GM04503 (cell line): ENCODE measurements at places on chromosomes 2 and 18.

- DNase-seq: no peak
These were observed 2.0 kb downstream of the HOXD3 start for GRCh38 chr2:176158855-176159662.

GRCh38 chr2:70894765-70895164 lies 40.9 kb upstream of the ATP6V1B1 start:
- DNase-seq: no peak

- DNase-seq: no peak
These were observed 257.0 kb downstream of the CLIP4 start for GRCh38 chr2:29372185-29372584.

- DNase-seq: peak; percentile 58
These were observed 38.1 kb downstream of the ST8SIA5 start for GRCh38 chr18:46718501-46719341.

DNA sequence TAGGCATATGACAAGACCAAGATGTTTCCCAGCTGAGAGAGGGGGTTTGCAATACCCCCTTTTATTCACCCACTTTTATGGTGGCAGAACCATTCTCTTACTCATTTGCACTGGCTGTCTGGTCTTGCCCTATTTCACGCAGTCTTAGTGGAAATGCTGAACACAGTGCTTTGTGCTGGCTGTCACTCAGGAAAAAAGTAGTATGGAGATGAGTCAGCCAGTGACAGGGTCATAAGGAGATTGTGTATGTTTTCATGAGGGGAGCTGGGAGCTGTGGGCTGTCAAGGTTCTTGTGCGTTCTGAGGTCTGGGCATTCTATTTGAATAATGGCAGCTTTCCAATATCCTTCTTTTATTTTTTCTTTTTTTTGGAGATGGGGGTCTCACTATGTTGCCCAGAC lies 10.9 kb upstream of the CNRIP1 start:
- no peak for DNase-seq

DNA sequence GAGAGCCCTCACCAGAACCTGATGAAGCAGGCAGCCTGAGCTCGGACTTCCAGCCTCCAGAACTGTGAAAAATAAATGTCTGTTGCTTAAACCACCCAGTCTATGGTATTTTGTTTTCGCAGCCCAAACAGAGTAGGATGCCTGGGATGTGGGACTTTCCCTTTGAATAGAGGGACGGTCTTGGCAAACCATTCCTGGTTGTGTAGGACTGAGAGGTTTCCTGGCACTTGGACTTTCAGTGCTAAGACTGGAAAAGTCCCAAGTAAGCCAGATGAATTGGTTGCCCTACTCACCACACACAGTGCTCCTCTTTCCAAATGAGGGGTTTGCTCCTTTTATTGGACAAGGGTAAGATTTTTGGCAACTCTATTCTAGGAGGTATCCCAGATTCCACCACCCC lies 46.8 kb upstream of the ACMSD start:
- DNase-seq: no peak

- no peak for DNase-seq
These were observed 909 bp downstream of the NFATC1 start for GRCh38 chr18:79396431-79397246.

- no peak for DNase-seq
These were observed 1.2 kb upstream of the BARD1 start for GRCh38 chr2:214810671-214811070.

- no peak for DNase-seq
These were observed 101.6 kb downstream of the INO80D start for GRCh38 chr2:205984381-205984780.

GRCh38 chr2:166519391-166519962 lies 25.4 kb upstream of the SCN7A start:
- DNase-seq: no peak

DNA sequence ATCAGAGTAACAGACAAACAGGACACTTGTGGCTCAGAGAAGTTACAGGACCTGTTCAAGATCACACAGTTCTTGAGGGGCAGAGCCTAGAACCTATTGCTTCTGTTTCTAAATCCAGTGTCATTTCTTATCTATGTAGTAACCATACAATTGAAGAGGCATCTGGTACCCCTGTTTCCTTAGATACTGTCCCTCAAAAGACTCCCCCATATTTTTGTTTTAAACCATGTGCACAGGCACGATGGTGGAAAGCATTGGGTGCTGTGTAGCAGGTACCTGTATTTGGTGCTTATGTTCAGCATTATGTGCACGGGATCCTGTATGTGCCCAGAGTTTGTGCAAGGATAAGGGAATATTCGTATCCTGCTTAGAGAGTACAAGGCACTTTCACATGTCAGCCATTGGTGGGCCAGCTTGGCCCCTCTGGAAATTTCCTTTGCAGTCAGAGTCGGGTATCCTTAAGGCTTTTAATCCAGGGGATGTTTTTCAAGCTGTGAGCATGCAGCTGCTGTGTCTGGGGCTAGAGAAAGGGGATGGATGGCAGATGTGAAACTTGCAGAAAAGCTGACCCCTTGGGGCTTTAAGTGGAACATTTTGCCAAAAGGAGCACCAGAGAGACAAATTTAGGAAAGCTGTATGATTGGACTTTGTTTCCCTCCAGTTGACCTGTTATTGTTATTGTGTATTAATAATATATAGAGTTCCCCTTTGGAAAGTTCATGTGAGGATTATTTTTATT lies 2.1 kb downstream of the LBH start:
- DNase-seq: no peak

DNA sequence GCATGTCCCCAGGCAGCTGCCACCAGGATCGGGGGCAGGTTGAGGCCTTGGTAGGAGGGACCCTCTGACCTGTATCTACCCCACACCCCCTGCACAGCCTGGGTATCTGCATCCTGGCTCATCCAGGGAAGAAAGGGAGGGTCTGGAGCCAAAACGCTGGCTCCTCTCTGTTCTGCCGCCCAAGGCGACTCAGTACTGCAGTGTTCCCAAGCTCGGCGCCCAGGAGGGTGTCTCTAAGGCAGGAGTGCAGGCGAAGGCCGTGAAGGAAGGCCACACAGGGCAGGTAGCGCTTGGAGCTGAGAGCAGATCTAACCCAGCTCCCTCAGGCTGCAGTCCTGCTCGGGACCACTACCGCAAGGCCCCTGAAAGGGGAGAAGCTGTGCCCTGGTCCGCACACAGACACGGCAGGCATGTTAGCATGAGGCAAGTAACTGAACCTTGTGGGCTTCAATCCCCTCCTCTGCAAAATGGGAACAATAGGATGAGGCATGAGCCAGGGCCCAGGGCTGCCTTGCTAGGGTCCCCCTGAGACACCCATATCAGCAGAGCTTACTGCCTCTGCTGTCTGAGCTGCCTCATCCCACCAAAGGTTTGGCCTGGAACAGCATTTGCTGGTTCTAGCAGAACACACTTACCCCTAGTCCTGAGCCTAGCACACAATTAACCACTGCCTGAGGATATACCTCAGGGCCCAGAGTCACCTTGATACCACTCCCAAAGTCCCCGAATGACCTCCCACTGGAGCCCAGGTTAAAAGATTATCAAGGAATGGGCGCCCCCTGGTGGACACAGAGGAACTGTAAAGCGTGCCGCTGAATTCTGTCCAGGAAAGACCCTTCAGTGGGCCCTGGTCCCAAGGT lies 6.5 kb downstream of the PTMA start:
- DNase-seq: no peak

DNA sequence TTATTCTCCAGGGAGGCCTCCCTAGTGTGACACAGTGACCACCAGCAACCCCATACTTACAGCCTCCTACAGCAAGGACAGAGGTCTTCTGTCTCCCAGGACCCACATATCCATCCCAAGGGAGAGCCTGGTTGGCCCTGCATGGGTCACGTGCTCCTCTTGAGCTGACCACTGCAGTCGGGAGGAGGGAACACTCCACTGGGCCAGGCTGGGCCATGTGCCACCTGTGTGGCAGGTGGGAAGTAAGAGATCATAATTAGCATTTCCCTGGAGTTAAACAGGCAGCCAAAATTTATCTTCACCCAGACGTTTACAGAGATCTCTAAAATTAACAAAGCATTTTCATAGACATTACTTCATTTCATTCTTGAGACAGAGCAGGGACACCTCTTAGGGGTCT lies 33.4 kb upstream of the MLPH start:
- DNase-seq: no peak

DNA sequence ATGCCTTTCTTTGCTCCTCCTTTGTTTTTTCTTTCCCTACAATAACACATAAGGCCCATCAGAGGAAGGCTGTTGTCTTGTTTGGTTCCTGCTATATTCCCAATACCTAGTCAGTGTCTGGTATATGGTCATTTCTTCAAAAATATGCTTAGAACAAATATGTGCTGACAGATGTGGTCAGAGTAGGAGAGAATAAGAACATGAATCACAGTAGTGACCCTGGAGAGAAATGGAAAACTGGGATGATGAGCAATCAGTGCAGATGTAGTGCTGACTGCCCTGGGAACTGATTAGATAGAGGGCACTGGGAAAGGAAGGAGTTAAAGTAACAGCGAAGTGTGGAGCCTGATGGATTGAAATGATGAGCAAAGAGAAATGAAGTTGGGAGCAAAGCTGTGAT lies 189.4 kb upstream of the LHCGR start:
- no peak for DNase-seq

- no peak for DNase-seq
These were observed 261.9 kb upstream of the SIX3 start for GRCh38 chr2:44679584-44679983.

DNA sequence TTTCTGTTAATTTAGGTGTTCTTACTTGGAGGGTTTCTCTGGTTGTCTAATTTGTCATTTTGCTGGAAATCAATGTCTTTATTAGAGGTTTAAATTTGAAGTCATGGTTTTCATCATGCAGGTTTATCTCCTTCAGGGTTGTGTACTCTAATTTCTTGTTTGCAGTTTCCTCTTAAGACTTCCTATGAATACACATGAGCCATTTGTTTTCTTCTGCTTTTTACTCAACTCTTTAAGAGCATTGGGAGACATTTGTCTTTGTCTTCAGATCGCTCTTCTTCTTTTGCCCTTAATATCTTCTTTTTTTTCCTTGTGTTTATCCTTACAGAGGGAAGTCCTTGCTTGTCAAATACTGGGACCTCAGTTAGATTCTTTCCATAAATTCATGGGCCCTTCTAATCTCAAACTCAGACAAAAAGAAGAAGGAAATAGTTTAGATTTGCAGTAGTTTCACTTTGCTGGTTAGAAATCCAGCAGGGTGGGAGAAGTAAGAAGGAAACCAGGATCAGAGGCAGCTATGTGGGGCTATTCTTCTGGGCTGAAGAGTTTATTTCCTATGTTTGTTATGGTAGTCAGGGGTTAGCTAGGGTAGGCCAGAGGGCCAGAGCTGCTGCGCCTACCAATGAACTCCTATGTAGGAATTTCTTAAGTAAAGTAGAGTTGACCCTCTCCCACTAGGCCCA lies 176.6 kb downstream of the DYSF start:
- DNase-seq: no peak

DNA sequence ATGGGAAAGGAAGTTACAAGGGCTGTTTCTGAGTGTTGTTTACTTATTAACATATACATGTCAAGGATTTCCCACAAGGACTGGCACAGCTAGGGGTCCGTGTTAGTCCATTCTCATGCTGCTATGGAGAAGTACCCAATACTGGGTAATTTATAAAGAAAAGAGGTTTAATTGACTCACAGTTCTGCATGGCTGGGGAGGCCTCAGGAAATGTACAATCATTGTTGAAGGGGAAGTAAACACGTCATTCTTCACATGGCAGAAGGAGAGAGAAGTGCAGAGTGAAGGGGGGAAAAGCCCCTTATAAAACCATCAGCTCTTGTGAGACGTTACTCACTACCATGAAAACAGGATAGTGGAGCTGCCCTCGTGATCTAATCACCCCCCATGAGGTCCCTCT lies 128.9 kb upstream of the CELF4 start:
- DNase-seq: no peak

- no peak for DNase-seq
These were observed 488.6 kb downstream of the BCL11A start for GRCh38 chr2:60064687-60065389.

GRCh38 chr2:14632133-14632936 lies at the start of gene LRATD1:
TSS of gene LRATD1 (plus strand) at chr2:14632717. CDS start at chr2:14633980, 1,263 bp downstream.
- DNase-seq: peak; percentile 22
